ENCODE measurements at places on chromosomes 1 and 21.
A peak's percentile ranks its signal among the peaks of the same experiment; 100 is the strongest.

DNA sequence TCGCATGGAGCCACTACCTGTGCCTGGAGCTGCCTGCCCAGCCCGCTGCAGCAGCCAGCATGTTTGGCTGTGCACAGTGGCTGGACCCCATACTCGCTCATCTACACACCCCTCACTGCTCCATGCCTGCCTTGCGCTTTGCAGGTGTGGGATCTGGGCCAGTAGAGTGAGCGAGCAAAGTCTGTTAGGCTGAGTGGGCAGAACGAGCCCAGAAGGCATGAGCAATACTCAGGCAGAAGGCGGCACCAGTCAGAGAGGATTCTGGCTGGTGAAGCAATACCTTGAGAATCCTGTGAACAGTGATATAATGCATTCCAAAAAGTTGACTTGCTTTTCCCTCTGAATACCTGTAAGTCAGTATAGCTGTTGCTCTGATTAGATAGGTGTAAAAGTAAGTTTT, 816.4 kb downstream of the KCNT2 start:
- no peak for DNase-seq

GRCh38 chr1:165883056-165883455, 55.6 kb downstream of the UCK2 start:
- no peak for DNase-seq

DNA sequence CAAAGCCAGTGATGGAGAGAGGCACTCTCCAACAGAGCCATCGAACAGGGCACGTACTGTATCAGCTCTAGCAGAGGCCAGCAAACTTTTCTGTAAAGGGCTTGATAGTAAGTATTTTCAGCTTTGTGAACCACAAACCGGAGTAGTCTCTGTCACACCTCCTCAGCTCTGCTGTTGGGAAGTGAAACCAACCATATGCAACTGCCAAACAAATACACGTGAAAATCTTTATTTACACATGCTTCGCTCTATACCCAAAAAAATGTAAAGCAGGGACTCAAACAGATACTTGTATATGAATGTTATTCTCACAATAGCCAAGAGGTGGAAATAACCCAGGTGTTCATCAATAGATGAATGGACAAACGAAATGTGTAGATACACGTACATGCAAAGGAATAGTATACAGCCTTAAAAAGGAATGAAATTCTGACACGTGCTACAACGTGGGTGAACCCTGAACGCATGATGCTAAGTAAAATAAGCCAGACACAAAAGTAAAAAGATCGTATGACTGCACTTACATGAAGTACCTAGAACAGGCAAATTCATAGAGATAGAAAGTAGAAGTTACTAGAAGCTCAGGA, 39.0 kb downstream of the SETD4 start:
- no peak for DNase-seq

GRCh38 chr1:172417557-172417956, 2.9 kb upstream of the C1orf105 start:
- no peak for DNase-seq

DNA sequence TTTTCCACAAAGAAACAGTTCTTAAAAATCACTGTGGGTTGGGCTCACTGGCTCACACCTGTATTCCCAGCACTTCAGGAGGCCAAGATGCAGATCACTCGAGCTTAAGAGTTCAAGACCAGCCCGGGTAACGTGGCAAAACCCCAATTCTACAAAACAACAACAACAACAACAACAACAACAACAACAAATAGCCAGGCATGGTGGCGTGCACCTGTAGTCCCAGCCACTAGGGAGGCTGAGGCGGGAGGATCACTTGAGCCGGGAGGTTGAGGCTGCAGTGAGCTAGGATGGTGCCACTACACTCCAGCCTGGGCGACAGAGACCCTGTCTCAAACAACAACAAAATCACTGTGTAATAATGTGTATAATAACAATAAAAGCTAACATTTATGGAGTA, 40.8 kb downstream of the CDCP2 start:
- DNase-seq, result no peak

GRCh38 chr1:82392513-82392912, 591.8 kb downstream of the ADGRL2 start:
- no peak for DNase-seq

DNA sequence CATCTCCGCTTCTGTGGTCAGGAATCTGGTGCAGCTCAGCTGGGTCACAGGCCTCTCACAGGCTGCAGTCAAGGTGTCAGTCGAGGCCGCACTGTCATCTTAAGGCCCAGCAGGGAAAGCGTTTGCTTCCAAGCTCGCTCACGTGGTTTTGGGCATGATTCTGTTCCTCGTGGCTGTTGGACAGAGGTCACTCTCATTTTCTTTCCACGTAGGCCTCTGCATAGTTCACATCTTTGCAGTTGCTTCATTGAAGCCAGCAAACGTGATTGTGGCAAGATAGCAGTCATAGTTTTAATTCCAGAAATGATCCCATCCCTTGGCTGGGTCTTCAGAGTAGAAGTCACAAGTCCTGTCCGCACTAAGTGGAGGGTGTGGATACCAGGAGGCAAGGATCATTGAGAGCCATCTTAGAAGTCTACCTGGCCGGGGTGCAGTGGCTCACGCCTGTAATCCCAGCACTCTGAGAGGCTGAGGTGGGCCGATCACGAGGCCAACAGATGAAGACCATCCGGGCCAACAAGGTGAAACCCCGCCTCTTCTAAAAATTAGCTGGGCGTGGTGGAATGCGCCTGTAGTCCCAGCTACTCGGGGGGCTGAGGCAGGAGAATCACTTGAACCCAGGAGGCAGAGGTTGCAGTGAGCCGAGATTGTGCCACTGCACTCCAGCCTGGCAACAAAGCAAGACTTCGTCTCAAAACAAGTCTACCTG, 24.5 kb downstream of the NECAP2 start:
- no peak for DNase-seq

- DNase-seq, result no peak
These were observed 64.6 kb upstream of the PPIH start for GRCh38 chr1:42593486-42594100.

DNA sequence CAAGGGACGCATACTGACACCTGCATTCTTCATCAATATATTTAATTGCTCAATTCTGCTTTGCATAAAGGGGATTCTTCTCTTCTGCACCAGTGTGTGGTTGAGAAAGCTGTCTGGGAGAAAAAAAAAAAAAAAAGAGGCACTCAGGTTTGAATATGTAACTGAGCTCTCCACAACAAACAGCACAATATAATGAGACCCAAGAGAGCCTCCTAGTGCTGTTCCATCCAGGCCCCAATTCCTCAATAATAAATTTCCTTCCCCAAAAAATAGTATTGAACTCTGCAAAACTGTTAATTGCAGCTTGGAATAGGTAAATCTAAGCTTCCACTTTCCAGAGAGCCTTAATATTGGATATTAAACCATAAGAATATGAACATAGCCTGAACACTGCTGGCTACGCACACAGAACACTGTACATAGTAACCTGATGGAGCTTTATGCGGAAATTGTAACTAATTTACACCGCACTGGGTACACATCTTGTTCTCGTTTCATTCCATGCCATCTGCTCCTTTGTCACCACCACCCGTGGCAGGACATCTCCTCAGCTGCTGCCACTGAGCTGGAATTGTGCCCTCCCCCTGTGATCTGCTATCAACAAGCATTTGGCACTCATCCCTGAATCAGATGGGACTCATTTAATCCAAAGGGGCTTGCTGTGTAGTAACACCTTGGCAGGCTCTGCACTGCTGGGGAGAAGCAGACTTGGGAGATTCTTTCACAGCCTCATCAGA, 272.0 kb downstream of the HHIPL2 start:
- DNase-seq, result no peak

- DNase-seq, result no peak
These were observed 6.0 kb upstream of the SCYL3 start for GRCh38 chr1:169899519-169900217.

DNA sequence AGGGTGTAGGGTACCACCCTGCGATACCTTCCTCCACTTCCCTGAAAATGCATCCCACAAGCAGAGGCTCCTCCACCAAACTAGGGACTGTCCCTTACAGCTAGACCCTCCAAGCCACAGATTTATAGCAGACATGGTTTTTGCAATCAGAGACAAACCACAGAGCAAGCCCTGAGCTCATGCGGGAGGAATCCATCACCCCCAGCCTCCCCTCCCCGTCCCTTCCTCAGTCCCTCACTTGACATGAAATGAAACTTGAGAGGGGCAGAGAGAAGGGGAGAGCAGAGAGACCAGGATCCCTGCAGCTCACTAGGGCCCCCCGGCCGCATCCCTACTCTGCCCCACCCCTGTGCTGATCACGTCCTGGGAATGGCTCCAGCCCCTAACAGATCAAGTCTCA, 94.9 kb downstream of the MRPL37 start:
- no peak for DNase-seq

- DNase-seq, result peak; percentile 79
These were observed 7.3 kb downstream of the FCRLB start for GRCh38 chr1:161728376-161729226.

- no peak for DNase-seq
These were observed 492.4 kb upstream of the NFIA start for GRCh38 chr1:60589916-60590315.

GRCh38 chr1:210535761-210536160, 207.1 kb downstream of the HHAT start:
- no peak for DNase-seq

GRCh38 chr1:110123224-110123623, 11.0 kb downstream of the UBL4B start:
- no peak for DNase-seq

GRCh38 chr1:21072721-21073120, 104.0 kb downstream of the EIF4G3 start:
- DNase-seq, result no peak

DNA sequence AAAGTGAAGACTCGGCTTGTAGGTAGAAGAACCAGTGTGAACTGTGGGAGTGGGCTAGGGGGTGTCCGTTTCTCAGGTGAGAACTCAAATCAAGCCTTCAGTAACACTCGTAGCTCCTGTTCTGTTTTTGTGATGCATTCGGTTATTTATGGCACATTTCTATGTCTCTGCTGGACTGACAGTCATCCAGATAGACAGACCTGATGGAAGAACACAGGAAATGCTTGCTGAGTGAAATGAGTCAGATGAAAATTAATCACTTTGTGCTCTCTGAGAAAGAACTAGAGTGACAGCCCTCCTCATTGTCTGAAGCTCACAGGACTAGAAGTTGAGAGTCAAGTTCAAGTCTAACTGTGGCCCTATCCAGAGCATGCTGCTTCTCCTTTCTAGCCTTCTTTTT, 360.1 kb upstream of the PLXNA2 start:
- peak; percentile 31 for DNase-seq

GRCh38 chr1:50968821-50969610, 1.0 kb upstream of the CDKN2C start:
- DNase-seq, result peak; percentile 47

DNA sequence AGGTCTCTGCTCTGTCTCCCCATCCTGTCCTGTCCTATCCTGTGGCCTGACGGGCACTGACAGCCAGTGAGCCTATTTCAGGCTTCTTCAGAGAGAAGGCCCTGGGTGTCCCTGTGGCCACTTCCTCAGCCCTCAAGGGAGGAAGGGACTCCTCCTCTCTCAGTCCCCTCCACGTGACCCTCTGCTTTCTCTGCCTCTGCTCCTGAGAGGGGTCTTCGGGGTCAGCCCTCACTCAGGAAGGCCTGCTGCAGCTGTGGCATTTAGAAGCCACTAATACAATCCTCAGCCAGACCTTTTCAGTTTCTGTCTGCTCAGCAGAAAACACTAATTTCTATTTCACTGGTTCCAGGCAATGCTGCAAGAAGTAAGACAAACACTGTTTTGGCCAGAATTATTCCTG, 43.6 kb upstream of the ETV3 start:
- DNase-seq, result no peak

DNA sequence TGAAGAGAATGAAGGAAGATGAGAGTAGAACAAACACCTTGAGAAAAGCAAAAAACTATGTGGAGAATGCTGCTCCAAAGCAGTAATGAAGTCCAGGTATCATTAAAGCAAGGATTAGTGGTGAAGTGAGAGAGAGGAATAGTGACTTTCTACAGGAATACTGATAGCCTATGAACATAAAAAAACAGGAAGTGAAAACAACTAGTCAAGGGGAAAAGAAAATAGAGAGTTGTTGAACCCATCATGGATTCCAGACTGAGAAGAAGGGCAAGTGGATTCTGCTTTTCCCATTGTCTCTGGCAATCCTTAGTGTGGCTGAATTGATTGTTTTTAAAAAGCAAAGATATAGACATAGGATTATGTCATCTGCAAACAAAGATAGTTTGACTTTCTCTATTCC, 119.9 kb upstream of the LHX8 start:
- no peak for DNase-seq

- DNase-seq, result no peak
These were observed 445.6 kb downstream of the PLPP3 start for GRCh38 chr1:56133522-56134472.

DNA sequence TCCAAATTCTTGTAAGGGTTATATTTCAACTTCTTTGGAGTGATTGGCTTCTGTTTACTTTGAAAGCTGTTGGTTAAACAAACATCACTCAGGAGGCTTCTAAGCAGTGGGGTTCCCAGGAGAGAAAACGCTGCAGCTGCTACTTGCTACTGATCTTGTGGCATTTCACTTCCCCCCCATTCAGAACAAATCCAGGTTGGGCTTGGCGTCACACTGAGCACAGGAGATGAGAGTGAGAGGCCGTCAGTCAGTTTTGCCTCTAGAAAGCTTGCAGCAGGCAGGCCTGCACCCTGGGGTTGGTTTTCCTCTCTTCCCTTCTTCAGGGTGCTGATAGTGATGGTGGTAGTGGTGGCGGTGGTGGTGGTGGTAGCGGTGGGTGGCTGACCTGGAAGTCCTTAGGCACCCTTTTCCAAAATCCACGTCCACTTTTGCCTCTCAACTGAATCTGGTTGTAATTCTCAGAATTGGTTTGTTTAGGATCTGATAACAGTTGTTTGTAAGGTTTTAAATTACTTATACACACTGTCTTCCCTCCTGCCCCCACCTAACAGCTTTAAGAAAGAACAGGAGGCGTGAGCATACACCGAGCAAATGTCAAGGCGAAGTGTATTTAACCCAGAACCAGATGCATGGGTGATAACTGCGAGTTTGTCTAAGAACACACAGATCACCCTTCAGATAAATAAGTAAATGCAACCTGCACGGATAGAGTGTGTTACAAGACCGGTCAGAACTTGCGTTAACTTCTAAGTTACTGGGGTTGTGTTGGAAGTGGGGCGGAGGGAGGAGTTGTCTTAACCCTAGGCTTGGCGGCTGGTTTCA, 3.2 kb upstream of the PROX1 start:
- DNase-seq, result no peak

DNA sequence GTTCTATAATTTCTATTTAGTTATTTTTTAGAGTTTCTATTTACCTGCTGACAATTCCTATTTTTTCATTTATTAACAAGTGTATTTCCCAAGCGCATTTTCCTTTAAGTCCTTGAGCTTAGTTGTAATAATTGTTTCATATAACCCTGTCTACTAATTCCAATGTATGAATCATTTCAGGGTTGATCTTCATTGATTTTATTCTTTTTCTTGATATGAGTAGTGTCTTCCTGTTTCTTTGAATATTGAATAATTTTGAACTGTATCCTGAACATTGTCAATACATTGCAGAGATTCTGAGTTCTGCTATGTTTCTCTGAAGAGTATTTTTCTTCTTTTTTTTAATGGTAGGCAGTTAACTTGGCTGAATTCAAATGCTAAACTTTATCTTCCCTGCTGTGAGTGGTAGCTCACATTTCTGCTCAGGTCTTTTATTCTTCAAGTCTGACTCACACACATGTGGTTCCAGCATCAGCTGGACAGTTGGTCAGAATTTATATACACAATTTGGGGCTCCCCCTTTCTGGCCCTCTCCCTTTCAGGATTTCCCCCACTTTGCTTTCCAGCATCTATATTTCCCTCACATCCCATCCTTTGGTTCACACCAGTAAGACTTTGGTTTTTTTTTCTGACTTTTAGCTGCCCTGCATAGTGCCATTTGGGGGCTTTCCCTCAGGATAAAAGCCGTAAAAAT, 54.4 kb upstream of the WDR26 start:
- peak; percentile 76 for DNase-seq

Measured in suppressor macrophage treated with lipopolysaccharide for 4 hours (primary cell).